ENCODE measurements at places on chromosomes 2 and 18.

DNA sequence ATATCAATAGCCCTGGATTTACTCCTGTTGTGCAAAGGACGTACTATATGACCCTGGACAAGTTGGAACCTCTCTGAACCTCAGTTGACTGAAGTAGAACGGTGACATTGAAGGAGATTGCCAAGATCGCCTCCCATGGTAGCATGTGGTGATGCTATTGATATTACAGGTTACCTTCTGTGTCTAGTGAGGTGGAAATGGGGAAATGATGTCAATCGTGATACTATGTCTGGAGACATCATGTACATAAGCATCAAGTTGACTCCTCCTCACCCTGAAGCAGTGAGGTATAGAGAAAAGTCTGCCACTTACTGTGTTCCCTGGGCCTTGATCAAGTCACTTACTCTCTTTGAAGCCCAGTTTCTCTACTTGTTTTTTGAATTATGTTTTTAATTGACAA lies 93.9 kb downstream of the KLF7 start:
- DNase-seq = no peak

DNA sequence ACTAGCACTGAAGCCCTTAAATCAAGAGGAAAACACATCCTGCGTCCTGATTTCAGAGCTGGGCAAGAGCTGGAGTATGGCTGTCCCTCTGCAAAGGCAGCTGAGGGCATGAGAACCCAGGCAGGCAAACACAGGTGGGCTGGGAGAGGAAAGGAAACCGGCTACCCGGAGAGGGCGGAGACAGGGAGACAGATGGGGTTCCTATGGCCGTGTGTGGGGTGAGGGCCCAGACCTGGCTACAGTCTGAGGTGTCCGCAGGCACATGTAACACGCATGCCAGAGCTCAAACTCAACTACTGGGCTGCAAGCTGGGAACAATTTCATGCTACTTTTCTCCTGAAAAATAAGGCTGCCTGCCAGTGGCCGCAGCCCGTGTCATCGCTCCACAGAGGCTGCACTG lies 2.7 kb downstream of the COPS9 start:
- DNase-seq = no peak

GRCh38 chr2:233314180-233314925 lies 6.7 kb downstream of the SAG start:
- DNase-seq = no peak

- DNase-seq = no peak
Measured at GRCh38 chr2:98839292-98839691, 96.7 kb downstream of the CRACDL start.

DNA sequence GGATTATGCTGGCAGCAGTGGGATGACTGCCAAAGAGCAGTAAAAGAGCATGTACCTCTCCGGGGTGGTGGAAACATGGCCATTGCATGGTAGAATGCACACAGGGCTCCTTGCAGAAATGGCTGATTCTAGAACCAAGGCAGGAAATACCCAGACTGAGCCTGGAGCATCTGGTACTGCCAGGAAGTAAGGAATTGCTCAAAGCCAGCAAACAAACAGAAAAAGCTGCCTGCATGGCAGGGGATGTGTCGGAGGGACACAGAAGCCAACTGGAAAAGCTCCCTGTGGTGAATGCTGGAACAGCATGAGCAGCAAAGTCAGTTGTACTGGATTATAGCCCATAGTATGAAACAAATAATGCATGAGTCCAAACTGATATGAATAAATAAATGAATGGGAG lies 78.0 kb upstream of the NFATC1 start:
- no peak for DNase-seq

DNA sequence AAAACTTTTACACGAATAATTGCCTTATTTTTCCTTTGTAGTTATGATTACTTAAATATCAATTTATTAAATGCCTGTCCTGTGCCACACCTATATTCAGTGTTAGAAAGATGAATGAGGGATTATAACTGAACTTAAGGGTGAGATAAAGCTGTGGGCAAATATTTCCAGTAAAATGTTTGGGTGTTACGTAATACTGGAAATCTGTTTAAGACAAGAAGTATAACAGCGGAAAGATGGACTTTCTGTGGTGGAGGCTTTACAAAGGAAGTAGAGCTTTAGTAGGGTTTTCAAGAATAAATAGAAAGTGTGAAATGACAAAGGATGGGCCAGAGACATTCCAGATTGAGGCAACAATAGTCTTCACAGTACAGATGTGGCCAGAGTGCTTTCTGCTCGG lies 927.0 kb downstream of the DPP10 start:
- DNase-seq = no peak
